ENCODE measurements at places on chromosomes 2 and 18. TPM values are rescaled to one million over a fixed set of nuclear protein-coding genes. Genes with fewer than 3 reads are reported as not detected.

Gene CERKL
- not detected for total RNA-seq

Gene PSMA8
- total RNA-seq = not detected

Gene AMER3
- 0.09 TPM for total RNA-seq

Gene ARL5A
- 42.6 TPM for total RNA-seq

Gene FBXO48
- 0.71 TPM for total RNA-seq

Gene GRB14
- 2.9 TPM for total RNA-seq

Gene SCN9A
- 5.2 TPM for total RNA-seq

Gene SFTPB
- total RNA-seq = not detected

Gene SLC9A4
- 0.04 TPM for total RNA-seq

Gene LCT
- not detected for total RNA-seq

Gene CLEC4F
- total RNA-seq = 0.09 TPM

Gene EGR4
- total RNA-seq = not detected

Gene GKN1
- 0.09 TPM for total RNA-seq

Gene TEKT4
- not detected for total RNA-seq

Gene OSR1
- 11.6 TPM for total RNA-seq

Gene SERPINB12
- 0.62 TPM for total RNA-seq

Gene ACOXL
- total RNA-seq = 0.09 TPM

Gene RGPD8
- total RNA-seq = 10.2 TPM

Gene HNMT
- 37.7 TPM for total RNA-seq

Gene CXCR1
- total RNA-seq = not detected

Gene TXNL4A
- 147 TPM for total RNA-seq

Gene LRPPRC
- total RNA-seq = 53.9 TPM

Gene IL36RN
- not detected for total RNA-seq

Gene C18orf54
- total RNA-seq = 4.4 TPM

Gene NAT8
- not detected for total RNA-seq

Gene ITGB6
- total RNA-seq = 37.7 TPM

Gene SANBR
- 11.4 TPM for total RNA-seq

Gene ANKRD30BL
- total RNA-seq = 0.22 TPM

Gene TEX51
- not detected for total RNA-seq

Gene AOX1
- 1.9 TPM for total RNA-seq

Gene ADAM23
- total RNA-seq = 4.1 TPM
